ENCODE measurements at places on chromosomes 7 and 10.

- peak; percentile 17 for DNase-seq
Measured at GRCh38 chr10:62870866-62871265, 54.7 kb upstream of the EGR2 start.

DNA sequence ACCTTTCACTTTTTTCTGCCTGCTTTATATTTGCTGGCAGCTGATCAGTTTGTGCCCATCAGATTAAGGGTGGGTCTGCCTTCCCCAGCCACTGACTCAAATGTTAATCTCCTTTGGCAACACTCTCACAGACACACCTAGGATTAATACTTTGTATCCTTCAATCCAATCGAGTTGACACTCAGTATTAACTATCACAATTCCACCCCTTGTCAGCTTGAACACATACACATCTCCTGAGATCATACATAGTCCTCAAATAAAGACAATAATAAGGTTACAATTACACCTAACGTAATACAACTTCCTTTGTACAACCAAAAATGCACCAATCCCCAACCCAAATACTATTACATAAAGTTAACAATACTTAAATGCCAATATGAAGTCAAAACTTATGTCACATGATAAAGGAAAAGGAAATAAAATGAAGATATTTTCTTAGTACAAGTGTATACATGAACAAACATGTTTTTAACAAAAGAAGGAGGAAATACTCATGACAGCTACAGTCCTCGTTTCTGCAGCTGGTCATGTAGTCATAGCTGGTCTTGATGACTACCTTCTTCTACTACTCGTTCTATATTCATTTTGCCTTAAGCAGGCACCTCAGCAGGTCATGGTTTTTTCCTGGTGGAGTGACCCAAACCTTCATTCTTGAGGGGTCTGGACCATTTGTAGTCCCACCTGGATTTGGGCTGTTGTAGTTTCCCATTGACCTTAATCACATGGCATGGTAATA lies 96.7 kb upstream of the CABCOCO1 start:
- no peak for DNase-seq

DNA sequence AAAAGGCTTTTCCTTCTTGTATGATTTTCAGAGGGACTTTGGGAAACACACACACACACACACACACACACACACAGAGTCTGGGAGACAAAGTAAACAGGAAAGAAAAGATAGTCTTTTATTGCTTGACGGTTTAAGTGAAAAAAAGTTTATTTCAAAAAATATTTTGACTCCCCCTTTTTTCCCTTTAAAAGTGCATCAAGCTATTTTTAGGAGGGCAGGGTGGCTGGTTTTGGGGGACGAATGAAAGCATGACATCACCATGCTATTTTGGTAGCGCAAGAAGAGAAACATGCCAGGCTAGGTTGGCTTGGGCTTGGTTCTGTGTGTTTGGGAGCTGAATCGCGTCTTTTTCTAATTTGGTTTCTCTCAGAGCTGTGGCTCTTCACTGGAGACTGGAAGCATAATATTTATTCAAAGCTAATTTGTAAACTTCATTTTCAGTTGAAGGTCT lies 129.2 kb downstream of the BAMBI start:
- DNase-seq = no peak

DNA sequence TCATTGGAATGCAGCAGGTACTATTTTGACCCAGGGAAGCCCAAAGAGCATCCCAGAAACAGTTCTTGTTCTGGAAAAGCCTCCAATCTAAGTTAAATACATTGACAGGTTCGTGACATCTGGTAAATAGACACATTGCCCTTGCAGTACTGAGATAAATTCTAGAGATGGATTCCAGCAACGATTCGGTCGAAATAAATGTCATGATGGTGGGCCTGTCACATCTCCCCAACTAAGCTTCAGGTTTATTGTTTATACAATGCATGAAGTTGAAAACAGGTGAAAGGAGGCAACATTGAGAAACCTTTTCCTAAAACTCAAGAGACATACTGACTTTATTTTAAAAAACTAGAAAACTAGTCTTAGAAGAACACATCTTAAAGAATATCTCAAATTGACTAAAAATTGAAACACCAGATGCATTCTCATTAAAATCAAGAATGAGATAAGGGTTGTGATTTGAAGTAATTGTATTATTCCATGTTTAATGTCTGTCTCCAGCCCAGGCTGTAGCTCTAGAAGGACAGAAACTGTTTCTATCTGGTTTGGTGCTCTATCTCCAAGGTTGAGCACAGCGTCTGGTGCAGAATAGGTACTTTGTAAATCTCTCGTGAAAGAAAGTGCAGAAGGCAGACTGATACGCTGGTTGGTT lies 114.0 kb downstream of the CABCOCO1 start:
- DNase-seq = no peak

- DNase-seq = no peak
Measured at GRCh38 chr10:113261161-113261560, 291.7 kb upstream of the HABP2 start.

DNA sequence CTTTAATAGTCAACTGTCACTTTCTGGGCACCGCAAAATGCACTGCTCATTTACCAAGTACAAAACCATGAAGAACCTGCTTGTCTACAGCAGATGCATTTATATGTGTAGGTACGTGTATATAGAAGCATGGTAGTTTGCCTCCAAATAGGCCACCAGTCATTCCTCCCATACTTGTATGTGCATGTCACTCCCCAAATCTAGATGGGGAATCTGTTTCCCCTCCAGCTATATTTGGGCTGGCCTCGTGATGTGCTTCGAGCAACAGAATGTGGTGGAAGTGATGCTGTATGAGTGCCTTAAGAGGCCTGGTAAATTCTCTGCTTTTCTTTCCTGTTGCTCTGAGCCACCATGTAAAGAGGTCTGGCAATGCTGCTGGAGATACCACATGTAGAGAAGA lies 47.1 kb downstream of the PSMC2 start:
- no peak for DNase-seq

GRCh38 chr10:42690449-42691360 lies 52.3 kb upstream of the ZNF33B start:
- DNase-seq = no peak

DNA sequence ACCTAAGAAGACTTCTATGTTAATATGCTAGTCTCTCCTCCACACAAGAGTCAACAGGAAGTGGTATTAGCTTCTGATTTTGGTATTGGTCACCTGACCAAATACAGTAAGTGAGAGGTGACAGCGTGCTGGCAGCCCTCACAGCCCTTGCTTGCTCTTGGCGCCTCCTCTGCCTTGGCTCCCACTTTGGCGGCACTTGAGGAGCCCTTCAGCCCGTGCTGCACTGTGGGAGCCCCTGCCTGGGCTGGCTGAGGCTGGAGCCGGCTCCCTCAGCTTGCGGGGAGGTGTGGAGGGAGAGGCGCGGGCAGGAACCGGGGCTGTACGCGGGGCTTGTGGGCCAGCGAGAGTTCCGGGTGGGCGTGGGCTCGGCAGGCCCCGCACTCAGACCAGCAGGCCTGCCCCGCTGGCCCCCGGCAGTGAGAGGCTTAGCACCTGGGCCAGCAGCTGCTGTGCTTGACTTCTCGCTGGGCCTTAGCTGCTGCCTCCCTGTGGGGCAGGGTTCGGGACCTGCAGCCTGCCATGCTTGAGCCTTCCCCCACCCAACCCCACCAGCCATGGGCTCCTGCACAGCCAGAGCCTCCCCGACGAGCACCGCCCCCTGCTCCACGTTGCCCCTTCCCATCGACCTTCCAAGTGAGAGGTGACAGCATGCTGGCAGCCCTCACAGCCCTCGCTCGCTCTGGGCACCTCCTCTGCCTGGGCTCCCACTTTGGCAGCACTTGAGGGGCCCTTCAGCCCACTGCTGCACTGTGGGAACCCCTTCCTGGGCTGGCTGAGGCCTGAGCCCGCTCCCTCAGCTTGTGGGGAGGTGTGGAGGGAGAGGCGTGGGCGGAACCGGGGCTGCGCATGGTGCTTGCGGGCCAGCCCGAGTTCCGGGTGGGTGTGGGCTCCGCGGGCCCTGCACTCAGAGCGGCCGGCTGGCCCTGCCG lies 4.2 kb upstream of the ACSL5 start:
- no peak for DNase-seq

DNA sequence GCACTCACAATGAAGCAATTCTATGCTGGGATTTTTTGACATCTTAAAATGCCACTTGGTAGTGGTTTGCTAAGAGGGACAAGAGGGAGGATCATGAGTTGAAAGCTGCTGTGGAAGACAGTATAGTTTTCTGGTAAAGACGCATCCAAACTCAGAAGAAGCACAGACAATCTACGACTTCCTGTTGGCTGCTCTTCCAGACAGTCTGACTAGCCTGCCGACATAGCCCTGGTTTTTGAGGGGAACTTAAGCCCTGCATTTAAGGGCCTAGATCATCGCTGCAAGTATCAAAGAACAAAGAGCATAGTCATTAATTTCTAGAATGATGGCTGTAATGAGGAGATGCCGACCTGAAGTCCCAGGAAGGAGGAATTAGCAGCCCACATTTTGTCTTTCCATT lies 99.9 kb upstream of the IKZF1 start:
- no peak for DNase-seq

- DNase-seq = peak; percentile 11
Measured at GRCh38 chr10:28628184-28628893, 49.0 kb upstream of the BAMBI start.

GRCh38 chr10:113705344-113705652 lies 25.6 kb downstream of the CASP7 start:
- DNase-seq = no peak
